Globus pallidus (tissue), 1 donor: ENCODE measurements at places on chromosomes 1 and 21.

- DNase-seq = no peak
Observed at GRCh38 chr1:6083801-6084446, 38.2 kb downstream of the KCNAB2 start.

DNA sequence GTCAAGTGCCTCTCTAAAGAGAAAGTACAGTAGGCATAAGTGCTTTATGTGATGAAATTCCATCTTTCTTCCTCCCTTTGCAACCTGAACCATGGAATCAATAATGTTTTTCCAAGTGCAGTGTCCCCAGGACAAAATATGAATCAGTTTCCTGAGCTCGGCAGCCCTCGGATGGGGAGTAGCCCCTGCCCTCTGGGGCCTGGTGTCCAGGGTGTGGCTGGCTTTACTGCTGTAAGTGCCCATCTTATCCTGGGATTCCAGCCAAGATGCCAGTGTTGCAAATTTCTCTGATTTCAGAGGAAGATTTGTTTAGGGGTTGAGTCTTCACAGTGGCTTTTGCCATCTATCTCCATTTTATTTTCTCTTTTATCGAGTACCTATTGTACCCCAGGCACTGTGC, 40.5 kb upstream of the SRP9 start:
- no peak for DNase-seq

DNA sequence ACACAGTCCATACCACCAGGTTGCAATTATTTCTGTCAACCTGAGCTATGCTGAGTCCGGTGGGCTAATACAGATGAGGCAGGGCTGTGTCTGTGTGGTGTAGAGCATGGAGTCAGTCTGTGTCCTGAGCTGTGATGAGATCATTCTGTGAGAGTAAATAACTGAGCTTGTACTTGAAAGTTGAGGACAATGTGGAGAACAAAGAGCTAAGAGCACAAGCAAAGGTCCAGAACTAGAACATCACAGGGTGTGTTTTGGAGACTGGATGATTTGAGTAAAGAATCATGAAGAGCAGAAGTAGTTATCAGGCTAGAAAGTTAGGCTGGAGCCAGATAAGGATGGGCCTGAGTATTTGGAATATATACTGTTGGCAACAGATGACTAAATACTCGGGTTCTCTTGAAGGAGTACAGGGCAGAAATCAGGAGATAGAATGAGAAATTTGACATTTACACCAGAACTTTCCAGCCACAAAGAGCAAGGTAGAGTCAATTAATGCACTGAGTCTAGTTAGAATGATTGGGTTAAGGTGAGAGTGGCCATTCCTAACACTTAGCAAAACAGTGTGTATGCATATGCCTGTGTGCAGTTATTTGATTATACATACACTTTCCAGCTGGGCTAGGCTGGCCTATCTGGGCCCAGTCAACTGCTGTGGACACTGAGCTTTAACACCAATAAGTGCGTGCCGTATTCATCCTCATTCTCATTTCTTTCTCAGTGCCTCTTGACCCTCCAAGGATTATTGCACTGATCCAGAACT, 48.8 kb downstream of the LEPR start:
- no peak for DNase-seq

- no peak for DNase-seq
Observed at GRCh38 chr21:35969281-35969680, 91.0 kb downstream of the SETD4 start.

DNA sequence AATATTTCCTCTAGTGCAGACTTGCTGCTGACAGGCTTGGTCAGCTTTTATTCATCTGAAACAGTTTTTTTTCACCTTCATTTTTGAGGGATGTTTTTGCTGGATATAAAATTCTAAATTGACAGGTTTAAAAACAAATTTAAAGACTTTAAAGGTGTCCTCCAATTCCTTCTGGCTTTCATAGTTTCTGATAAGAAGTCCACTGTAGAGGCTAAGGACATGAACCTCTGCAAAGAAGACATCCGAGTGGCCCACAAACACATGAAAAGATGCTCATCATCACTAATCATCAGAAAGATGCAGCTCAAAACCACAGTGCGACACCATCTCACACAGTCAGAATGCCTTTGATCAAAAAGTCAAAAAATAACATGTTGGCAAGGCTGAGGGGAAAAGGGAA, 42.0 kb upstream of the DYRK1A start:
- DNase-seq = no peak

GRCh38 chr21:26408511-26408910, 164.6 kb downstream of the CYYR1 start:
- no peak for DNase-seq

- no peak for DNase-seq
Observed at GRCh38 chr1:184464757-184465156, 77.9 kb downstream of the C1orf21 start.
